ENCODE measurements at places on chromosomes 12 and 14.
A peak's percentile ranks its signal among the peaks of the same experiment; 100 is the strongest.

- DNase-seq, result peak; percentile 83
These were observed 165.8 kb downstream of the MON2 start for GRCh38 chr12:62632411-62632918.

- DNase-seq, result no peak
These were observed 31.5 kb upstream of the ANO6 start for GRCh38 chr12:45184147-45184963.

GRCh38 chr14:81565441-81566290, 32.0 kb upstream of the SEL1L start:
- DNase-seq, result no peak

- DNase-seq, result no peak
These were observed 55.0 kb downstream of the OSBPL8 start for GRCh38 chr12:76504606-76505005.

- DNase-seq, result no peak
These were observed 332.3 kb downstream of the TMEM121 start for GRCh38 chr14:105858676-105859025.

- peak; percentile 67 for DNase-seq
These were observed 40.6 kb downstream of the IGF1 start for GRCh38 chr12:102439426-102440405.

GRCh38 chr12:94112121-94112520, 36.3 kb upstream of the PLXNC1 start:
- no peak for DNase-seq

- no peak for DNase-seq
These were observed 64.1 kb upstream of the TSPAN11 start for GRCh38 chr12:30862486-30862885.

- no peak for DNase-seq
These were observed 7.9 kb upstream of the FBRSL1 start for GRCh38 chr12:132481771-132482745.

DNA sequence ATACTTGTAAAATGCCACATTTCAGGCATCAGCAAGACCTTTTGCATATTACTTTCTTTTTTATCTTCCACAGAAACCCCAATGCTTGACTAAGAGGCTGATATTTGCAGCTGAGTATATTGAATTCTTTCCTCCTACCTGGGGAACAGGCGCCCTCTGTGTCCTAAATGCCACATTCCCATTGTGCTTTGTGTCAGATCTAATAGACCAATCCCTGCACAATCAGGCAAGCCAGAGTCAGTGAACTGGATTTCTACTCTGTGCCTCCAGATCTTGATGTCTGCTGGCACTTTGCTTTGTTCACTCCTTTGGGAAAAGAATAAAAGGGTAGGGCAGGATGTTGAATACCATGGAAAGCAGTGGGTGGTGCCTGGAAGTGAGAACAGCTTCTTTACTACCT, 22.4 kb upstream of the TAS2R42 start:
- no peak for DNase-seq

- no peak for DNase-seq
These were observed 41.3 kb upstream of the PNMA1 start for GRCh38 chr14:73755434-73756014.

- DNase-seq, result no peak
These were observed 74.3 kb upstream of the ST8SIA1 start for GRCh38 chr12:22408610-22409376.

DNA sequence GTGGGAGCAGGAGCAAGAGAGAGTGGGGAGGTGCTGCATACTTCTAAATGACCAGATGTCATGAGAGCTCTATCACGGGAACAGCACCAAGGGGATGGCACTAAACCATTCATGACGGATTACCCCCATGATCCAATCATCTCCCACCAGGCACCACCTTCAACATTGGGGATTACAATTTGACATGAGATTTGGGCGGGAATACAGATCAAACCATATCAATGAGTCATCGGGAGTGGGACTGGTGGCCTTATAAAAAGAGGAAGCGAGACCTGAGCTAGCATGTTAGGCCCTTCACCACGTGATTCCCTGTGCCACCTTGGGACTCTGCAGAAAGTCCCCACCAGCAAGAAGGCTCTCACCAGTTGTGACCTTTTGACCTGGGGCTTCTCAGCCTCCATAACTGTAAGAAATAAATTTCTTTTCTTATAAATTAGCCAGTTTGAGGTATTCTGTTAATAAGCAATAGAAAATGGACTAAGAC, 28.7 kb downstream of the COX8C start:
- DNase-seq, result no peak

DNA sequence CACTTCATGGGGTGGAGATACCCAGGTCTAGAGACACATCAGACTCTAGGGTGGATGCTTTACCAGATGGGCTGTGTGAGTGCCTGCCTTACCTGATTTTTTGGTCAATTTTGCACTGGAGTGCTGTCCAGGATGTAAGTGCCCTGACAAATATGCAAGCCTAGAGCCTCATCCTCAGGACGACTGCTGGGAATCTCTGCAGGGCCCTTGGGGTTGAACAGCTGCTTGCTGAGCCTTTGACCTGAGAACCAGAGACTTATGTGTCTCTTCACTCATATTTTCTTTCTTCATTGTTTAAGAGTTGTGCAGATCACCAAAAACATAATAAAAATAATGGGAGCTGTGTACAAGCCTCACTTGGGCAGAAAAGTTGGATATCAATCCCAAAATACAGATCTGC, 551.5 kb upstream of the ATP2B1 start:
- no peak for DNase-seq

GRCh38 chr14:56474419-56475022, 105.1 kb upstream of the TMEM260 start:
- DNase-seq, result no peak

DNA sequence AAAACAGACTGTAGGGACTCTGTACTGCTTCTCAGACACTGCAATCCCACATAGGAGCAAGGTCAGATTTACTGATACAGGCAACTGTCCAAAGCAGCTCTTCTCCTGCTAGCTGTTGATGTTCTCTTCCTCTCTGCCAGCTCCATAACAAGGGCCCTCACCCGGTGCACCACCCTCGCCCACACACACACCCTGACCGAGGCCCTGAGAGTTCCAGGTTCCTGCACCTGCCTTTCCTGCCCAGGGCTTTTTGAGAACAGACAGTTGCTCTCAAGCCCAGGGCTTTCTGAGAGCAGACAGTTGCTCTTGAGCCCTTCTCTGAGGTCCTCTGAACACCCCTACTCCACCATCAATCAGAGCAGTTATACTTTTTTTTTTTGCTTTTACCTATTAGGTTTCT, 233.8 kb upstream of the GARIN6 start:
- no peak for DNase-seq

DNA sequence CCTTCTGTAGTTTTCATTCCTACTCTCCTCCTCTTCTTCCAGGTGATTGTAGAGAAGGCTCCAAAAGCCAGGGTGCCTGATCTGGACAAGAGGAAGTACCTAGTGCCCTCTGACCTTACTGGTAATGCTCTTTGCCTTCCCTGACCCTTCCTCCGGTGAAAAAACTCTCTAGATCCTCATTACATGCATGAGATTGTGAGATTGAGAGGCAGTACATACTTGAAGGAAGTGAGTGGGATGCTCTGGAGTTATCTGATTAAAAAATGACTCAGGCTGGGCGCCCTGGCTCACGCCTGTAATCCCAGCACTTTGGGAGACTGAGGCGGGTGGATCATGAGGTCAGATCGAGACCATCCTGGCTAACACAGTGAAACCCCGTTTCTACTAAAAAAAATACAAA, 5.3 kb downstream of the GABARAPL1 start:
- DNase-seq, result no peak

DNA sequence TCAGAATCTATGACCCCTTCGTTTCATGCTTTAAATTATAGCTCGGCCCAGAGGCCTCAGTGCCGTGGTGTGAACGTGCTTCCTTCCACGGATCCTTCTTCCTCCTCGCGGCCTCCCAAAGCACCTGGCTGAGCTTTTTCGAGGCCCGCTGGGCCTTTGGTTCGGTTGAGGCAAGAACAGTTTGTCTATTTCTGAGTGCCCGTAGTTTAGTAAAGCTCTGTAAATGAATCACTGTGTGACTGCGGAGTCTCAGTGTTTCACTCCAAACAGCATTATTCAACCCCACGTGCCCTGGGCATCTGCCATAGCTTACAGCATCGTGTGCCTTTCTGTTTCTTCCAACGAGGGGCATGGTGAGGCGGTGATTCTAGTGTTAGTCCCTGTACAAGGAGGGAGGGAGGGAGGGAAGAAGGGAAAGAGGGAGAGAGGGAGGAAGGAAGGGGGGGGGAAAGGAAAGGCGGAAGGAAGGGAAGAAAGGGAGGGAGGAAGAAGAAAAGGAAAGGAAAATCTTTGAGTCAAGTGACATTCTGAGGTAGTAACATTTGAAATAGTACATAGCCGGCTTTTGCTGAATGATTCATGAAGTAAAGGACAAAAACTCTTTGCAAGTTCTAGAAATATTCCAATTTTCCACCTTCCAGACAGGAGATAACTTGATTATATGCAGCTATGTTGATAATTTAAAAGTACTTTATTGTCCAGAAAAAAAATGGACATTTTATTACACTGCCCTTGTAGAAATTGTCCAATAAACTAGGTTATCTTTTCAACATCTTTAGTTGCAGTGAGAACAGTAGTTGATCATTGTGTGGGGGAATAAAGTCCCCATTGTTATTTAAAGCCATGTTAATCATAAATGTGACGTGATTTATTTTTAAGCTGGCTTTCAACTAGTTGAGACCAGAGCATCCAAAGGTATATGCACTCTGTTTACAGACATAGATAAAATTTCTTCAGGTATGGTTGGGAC, 1.2 kb upstream of the TRIM9 start:
- no peak for DNase-seq

DNA sequence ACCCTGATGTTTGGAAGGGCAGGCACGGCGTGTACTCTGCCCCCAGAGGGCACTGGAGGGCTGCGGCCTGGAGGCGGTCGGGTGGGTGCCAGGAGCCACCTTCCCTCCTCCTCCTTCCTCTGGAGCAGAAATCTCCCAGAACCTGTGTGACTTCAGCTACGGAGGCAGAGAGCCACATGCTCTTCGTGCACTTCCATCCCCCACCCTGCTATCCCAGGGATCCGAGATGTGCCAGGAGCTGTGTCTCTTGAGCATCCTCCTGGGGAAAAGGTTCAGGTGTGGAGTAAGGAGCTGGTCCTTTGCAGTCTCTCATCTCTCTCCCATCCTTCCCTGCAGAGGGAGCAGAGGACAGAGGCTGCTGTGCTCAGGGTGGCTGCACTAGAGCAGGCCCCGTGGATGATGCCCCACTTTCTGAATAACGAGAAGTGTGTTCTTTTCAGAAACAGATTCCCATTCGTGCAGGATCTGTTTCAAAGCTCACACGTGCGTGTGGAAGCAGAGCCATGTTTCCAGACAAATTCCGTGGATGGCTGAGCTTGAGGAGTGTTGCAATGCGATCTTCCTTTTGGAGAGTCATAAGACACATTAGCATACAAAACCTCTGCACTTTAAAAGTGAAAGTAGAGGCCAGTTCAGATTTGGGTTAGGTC, 162.9 kb downstream of the ADGRD1 start:
- no peak for DNase-seq

- DNase-seq, result no peak
These were observed 506 bp downstream of the CRY1 start for GRCh38 chr12:107092669-107093416.

- DNase-seq, result no peak
These were observed 142.5 kb upstream of the LMNTD1 start for GRCh38 chr12:25695574-25695973.

DNA sequence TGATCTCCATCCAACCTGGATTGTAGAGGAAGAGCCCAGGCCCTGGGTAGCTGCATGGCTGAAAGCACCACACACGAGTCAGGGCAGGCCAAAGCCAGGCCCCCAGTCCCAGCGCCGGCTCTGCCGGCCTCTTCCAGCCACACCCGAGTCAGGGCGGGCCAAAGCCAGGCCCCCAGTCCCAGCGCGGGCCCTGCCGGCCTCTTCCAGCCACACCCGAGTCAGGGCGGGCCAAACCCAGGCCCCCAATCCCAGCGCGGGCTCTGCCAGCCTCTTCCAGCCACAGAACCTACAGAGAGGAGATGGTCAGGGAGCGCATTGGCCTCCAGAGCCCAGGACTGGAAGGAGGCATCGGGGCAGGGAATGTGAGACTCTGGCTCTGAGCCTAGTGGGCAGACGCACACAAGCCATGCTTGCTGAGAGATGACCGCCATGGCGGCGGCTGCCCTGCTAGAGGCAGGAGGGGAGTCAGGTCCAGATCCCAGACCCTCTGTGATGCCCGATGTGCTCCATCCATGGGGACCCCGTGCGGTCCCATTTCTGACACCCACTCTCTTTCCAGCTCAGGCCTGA, 30.2 kb downstream of the BEGAIN start:
- DNase-seq, result no peak

DNA sequence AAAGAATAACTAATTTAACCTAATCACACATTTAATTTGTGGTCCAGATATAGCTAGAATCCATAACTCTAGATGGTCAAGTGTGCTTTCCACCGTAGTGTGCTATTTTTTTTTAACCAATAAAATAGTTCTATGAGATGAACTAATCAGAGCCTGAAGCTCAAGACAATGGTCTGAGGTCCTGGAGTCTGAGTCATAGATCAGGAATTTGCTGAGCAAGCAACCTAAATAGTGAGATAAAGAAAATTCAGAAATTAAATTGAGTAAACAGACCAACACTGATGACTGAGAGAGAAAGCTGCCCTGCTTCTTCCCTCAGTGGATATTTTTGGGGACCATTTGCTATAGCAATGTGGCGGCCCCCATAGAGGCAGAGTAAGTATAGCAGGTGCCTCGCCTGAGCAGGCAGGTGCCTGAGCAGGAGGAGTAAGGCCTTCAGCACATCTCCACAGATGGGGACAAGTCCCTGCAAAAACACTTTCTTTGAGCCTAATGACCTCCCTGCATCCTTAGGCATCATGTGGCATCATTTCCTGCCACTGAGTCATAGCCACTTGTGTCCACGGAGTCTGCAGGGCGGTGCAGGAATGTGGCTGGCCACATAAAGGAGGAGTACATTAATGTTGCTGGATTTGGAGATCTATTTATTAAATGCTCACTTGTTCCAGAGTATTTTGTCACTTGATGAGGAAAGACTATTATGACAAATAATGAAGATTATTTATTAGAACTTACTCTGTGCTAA, 13.9 kb upstream of the CLEC4E start:
- no peak for DNase-seq

GRCh38 chr12:30358671-30359070, 337.0 kb downstream of the IPO8 start:
- DNase-seq, result no peak

DNA sequence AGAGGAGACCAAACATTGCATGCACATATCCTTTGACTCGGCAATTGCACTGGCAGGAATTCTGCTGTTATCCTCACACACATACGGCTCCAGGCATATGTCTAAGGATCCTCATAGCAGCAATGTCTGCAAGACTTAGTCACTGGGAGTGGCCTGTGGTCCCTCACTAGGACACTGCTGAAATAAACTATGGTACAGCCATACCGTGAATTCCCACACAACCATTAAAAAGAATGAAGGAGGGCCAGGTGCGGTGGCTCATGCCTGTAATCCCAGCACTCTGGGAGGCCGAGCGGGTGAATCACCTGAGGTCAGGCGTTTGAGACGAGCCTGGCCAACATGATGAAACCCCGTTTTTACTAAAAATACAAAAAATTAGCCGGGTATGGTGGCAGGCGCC, 105.1 kb downstream of the ZFP36L1 start:
- DNase-seq, result no peak

DNA sequence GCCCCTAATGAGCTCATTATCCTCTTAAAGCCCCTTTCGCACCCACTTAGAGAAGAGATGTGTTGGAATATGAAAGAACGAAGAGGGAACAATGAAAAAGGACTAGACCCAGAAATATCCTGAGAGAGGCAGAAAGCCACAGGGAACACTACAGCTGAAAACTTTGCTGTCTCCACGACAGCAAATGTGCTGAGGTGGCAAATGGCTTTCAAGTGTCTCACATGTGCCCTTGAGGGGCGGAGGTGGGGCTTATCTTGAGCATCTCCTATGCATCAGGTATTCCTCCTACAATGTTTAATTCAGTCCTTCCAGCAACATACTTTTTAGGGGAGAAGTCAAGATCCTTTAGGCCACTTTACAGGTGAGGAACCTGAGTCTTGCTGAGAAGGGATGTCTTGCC, 62.9 kb downstream of the WSCD2 start:
- no peak for DNase-seq

All from left forelimb (tissue), 1 donor.